ENCODE measurements at places on chromosomes 16 and 17.

GRCh38 chr17:18179804-18180203 lies 3.8 kb upstream of the ALKBH5 start:
- no peak for DNase-seq

DNA sequence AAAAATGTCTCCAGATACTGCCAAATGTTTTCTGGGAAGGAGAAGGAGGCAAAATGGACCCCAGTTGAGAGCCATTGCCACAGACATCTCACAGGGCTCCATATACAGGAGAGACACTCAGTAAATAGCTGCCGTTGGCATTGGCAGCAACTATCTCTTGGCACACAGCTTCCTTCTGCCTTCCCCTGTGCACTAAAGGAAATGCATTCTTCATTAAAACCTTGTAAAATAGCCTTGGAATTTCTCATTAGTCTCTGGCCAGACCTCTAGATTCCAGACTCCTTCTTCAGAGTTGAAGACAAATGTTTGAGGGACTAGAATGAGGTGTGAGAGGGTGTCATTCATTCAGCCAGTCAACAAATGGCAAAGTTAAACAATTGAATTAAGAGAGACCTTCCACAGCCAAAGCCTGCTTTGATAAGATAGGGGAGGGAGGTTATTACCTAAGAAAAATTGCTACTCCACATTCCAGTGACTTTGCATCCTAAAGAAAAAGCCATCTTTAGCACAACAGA lies 223.9 kb upstream of the HS3ST3A1 start:
- no peak for DNase-seq

DNA sequence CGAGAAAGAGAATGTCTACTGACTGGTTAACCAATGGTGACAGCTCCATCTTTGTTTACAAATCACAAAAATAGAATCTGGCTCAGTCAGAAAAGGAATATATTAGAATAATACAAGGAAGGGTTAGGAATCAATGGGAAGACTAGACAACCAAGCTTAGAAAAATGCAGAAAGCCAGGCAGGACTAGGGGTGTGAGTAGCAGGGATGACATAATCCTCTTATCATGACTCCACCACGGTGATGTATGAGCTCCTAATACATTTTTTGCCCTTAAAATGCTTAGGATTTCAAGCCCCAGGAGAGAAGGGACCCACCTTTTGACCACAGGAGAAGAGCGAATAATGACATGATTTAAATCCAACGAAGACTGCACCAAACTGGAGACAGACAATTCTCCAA lies 252.3 kb downstream of the CHD9NB start:
- no peak for DNase-seq

GRCh38 chr17:69323806-69324205 lies 3.1 kb downstream of the ABCA5 start:
- DNase-seq = no peak

GRCh38 chr16:21611198-21611555 lies 11.8 kb downstream of the METTL9 start:
- DNase-seq = peak; percentile 52

- DNase-seq = no peak
Observed at GRCh38 chr17:39462631-39463375, 1.5 kb downstream of the CDK12 start.

DNA sequence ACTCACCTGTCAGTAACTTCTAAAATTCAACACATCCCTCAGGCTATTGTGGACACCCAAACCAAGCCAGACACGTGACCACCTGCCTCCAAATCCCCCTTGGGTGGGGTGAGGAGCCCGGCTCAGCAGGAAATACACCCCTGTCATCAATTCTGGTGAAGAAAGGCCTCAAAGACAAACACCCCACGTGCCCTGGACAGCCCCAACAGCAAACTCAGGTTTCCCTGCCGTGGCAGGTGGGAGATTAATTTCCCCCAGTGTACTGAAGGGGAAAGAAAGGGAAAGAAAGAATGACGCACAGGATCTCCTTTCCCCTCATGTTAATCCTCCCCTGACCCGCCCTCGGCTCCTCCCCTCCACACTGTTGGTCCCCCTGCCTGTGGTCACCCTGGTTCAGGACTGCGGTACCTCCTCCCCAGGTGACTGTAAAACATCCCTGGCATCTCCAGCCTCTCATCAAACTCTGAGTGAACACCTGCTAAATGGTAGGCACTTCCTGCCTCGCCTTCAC lies 98.3 kb downstream of the ZNF423 start:
- no peak for DNase-seq

DNA sequence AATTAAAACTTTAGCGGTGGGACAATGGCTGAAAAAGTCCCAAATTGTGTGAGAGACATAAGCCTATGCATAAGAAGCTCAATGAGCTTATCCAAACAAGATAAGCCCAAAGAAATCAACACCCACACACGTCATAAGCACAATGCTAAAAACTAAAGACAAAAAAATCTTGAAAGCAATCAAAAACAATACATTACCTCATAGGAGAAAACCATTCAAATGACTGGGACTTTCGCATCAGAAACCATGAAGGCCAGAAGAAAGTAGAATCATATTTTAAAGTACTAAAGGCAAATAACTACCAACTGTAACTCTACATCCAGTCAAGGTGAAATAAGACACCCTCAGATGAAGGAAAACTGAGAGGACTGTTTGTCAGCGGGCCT lies 50.2 kb downstream of the ZCCHC14 start:
- no peak for DNase-seq

- DNase-seq = no peak
Observed at GRCh38 chr16:69483611-69484010, 59.2 kb downstream of the CYB5B start.

- DNase-seq = no peak
Observed at GRCh38 chr17:13099089-13099735, 81.4 kb upstream of the ELAC2 start.

- no peak for DNase-seq
Observed at GRCh38 chr17:61245706-61246135, 153.9 kb upstream of the TBX2 start.

DNA sequence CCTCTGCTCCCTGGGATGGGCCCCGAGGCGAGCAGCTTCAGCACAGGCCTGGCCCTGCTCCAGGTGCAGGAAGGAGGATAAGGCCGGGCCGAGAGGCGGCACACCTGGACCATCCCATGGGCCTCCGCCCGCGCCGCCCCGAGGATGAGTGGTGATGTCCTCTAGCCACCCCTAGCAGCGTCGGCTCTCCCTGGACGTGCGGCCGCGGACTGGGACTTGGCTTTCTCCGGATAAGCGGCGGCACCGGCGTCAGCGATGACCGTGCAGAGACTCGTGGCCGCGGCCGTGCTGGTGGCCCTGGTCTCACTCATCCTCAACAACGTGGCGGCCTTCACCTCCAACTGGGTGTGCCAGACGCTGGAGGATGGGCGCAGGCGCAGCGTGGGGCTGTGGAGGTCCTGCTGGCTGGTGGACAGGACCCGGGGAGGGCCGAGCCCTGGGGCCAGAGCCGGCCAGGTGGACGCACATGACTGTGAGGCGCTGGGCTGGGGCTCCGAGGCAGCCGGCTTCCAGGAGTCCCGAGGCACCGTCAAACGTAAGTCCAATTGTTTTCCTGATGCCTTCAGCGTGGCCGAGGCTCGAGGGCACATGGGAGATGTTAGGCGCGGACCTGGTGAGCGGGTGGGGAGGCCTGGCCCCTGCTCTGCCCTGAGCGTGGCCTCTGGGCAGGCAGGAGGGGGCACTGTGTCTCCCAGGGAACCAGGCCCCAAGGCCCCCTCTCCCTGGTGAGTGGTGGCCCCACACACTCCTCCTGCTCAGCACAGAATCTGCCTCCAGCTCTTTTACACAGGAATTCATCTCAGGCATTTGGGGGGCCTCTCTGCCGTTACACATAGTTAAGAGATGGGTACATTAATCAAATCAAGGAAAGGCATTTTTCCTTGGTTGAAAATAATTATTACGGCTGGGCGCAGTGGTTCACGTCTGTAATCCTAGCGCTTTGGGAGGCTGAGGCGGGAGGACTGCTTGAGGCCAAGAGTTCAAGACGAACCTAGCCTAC lies 855 bp downstream of the TMEM204 start:
- no peak for DNase-seq

DNA sequence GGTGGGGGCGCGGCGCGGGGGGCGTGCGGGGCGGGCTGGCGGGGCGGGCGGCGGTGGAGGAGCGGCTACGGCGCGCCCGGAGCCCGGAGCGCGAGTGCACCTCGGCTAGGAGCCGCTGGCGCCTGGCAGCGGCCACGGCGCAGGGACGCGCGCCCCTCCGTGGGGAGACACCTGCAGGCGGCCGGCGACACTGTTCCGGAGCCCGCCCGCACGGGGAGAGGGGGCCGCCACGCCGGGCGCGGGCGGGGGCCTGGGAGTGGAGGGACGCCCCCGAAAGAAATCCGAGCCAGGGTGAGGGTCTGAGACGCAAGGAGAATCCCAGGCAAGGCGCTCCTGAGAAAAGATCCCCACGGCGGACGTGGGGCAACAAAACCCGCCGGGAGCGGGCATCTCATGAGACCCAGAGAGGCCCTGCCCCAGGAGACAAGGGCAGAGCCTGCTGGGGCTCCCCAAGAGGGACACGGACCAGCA lies at the start of gene GSG1L:
Gene GSG1L (minus strand): TSS at position 124 of the 471 bp plus-strand sequence. CDS start 290 bp downstream, outside the sequence.
- DNase-seq = no peak

DNA sequence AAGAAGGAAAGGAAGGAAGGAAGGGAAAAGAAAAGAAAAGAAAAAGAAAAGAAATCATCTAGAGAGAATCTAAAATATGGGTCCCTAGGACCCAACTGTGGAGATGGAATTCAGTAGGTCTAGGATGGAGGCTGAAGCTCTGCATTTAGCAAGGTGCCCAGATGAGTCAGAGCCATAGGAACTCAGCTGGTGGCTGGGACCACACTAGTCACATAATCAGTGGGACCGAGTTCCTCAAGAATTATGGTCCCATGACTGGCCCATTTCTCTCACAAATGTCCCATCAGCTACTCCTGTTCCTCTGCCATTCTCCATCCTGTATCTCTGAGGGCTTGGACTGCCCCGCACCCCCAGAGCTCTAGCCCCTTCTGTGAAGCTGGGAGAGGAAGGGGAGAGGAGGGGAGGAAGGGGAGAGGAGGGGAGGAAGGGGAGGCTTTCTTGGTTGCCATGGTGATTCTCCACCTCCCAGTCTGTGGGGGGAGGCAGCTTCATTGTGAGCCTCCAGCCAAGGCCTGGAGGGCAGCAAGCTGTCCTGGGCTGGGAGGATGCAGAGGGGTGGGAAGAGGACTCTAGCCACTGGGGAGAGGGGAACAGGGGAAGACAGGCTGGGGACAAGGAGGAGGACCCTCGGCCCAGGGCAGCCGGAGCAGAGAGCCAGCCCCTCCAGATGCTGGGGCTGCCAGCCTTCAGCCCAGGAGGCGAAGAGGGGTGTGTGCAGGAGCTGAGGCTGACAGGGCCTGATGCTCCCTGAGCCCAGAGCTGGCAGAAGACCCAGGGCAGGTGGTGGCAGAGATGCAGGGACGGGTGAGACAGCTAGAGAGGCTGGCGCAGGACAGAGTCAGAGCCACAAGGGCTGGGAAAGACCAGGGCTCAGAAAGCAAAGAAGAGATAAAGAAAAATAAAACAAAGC lies 37.8 kb upstream of the LHX1 start:
- no peak for DNase-seq

- no peak for DNase-seq
Observed at GRCh38 chr17:7927596-7927995, 2.1 kb downstream of the KCNAB3 start.

DNA sequence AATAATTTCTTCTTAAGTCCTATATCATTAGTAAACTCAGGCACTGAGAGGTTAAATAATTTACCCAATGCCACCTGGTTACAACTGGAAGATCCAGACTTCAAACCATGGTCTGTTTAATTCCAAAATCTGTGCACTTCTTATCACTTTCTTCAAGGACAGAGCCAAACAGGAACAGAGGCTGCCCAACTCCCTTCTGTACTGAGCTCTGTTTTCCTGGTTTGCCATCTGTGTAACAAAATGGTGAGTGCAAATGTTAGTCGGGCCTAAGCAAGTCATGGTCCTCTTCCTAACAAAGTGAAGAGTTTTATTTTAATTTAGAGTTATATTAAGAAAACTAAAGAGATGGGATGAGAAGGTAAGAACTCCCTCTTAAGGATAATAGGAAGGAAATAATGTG lies 80.6 kb upstream of the CCL2 start:
- DNase-seq = no peak

- no peak for DNase-seq
Observed at GRCh38 chr16:58510097-58510775, 5.1 kb upstream of the SETD6 start.

- DNase-seq = no peak
Observed at GRCh38 chr17:57634713-57635465, 110.2 kb downstream of the CCDC182 start.

GRCh38 chr17:64698725-64699124 lies 36.6 kb upstream of the SMURF2 start:
- DNase-seq = no peak

DNA sequence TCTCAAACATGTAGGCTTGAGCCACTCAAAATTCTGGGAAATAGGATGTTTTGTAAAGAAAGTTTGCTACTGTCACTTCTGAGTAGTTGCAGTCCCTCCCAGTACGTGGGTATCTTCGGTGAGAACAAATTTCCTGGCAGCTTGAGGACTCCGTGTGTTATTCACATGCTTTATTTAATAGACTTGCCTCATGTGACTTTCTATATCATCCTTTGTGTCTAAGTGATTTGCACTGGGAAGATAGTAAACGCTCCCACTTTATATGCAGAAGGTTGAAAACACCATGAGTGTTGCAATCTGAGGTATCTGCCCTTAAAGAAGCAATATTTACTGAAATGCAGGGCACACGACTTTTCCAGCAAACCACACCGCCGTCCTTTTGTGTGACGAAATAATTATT lies 643.7 kb downstream of the MAF start:
- DNase-seq = no peak

DNA sequence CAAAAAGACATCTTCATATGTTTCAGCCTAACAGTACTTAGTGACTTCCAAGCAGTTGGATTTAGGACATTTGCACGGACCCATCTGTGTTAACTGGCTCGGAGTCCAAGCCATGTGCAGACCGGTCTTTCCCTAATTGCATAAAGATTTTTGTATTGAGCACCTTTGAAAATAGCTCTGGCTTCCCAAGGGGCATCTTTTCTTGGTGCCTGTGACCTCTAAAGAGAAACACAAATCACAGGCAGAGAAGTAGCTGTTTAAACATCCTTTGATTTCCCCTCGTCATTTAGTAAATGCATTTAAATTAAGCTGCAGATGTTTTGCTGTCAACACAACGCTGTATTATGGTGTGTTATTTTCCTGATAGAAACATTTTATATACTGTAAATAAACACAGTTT lies 288.2 kb upstream of the SALL1 start:
- DNase-seq = no peak

GRCh38 chr16:2432801-2433505 lies 3.7 kb downstream of the CCNF start:
- no peak for DNase-seq
